ENCODE measurements at places on chromosomes 2 and 18. TPM values are rescaled to one million over a fixed set of nuclear protein-coding genes. Genes with fewer than 3 reads are reported as not detected.

- H3K36me3 ChIP-seq = no peaks in the 10 kb centered on the region
- H3K4me3 ChIP-seq = no peak overlapping the region
Measured at GRCh38 chr2:157920736-157921135, 44.6 kb upstream of the ACVR1 start.

DNA sequence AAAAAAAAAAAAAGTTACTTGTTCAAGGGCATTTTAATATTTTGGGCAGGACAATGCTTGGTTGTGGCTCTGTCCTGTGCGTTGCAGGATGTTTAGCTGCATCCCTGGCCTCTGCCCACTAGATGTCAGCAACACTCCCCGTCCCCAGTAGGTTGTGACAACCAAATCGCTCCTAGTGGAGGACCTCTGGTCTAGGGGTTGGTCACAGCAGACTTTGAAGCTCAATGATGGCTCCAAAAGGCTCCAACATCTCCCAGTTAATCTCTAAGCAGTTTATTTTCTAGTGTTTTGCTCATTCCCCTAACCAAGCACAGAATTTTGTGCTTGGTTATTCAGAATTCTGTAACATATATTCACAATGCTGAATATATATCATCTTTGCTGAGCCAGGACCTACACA is 67.0 kb downstream of the CHRNA1 start:
- no peaks in the 10 kb centered on the region for H3K27me3 ChIP-seq
- H3K4me3 ChIP-seq = no peak overlapping the region
- DNase-seq = peak; percentile 55
- no peak overlapping the region for H3K27ac ChIP-seq

DNA sequence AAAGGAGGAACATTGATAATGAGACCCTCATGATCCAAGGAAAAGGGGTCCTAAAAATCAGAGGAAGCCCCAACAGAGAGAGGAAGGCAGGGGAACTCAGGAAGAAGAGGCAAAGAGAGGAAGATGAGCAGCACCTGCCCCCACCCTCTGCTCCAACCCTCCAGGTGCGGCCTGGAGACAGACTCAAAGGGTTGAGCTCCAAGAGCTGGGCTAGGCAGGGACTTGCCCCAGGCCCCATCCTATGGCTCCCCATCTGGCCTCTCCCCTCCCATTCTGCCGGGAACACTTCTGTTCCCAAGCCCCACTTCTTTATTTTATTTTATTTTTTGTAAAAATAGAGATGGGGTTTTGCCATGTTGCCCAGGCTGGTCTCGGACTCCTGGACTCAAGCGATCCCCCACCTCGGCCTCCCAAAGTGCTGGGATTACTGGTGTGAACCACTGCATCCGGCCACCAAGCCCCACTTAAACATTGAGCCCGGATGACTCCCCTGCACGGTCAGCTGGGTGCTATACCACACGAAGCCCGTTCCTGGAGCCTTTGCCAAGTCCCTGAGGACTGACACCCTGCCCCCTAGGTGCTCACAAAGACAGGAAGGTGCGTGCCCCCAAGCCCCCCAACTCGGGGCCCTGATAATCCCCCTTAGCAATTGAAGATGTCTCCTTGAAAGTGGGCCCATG is 3.8 kb upstream of the GPR55 start:
- H3K4me3 ChIP-seq = no peak overlapping the region
- no peaks in the 10 kb centered on the region for H3K36me3 ChIP-seq
- H3K27ac ChIP-seq = no peak overlapping the region
- no peaks in the 10 kb centered on the region for H3K27me3 ChIP-seq
- no peaks in the 10 kb centered on the region for H3K4me1 ChIP-seq

DNA sequence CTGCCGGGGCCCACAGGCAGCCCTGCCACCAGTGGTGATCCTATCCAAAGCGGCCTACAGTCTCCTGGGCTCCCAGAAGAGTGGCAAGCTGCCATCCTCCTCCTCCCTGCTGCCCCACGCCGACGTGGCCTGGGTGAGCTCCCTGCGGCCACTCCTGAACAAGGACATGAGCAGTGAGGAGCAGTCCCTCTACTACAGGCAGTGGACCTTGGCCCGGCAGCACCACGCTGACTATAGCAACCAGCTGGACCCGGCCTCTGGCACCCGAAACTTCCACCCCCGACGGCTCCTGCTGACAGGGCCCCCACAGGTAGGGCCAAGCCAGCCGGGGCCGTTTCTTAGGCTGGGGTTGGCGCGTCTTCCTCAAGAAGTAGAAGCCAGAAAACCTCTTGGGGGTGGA is 100.5 kb downstream of the ESCO1 start:
- no peak overlapping the region for H3K4me3 ChIP-seq
- no peak for DNase-seq
- no peaks in the 10 kb centered on the region for H3K36me3 ChIP-seq
- H3K27me3 ChIP-seq = no peaks in the 10 kb centered on the region
- H3K27ac ChIP-seq = no peak overlapping the region

The MAP3K19 gene
- not detected for total RNA-seq

- DNase-seq = no peak
- peaks cover 9% of the 10 kb centered on the region for H3K4me1 ChIP-seq
- no peak overlapping the region for H3K4me3 ChIP-seq
- H3K27me3 ChIP-seq = no peaks in the 10 kb centered on the region
- no peaks in the 10 kb centered on the region for H3K36me3 ChIP-seq
- peak overlapping the region; percentile 74 for H3K27ac ChIP-seq
Measured at GRCh38 chr2:16649353-16650286, 16.0 kb downstream of the CYRIA start.

DNA sequence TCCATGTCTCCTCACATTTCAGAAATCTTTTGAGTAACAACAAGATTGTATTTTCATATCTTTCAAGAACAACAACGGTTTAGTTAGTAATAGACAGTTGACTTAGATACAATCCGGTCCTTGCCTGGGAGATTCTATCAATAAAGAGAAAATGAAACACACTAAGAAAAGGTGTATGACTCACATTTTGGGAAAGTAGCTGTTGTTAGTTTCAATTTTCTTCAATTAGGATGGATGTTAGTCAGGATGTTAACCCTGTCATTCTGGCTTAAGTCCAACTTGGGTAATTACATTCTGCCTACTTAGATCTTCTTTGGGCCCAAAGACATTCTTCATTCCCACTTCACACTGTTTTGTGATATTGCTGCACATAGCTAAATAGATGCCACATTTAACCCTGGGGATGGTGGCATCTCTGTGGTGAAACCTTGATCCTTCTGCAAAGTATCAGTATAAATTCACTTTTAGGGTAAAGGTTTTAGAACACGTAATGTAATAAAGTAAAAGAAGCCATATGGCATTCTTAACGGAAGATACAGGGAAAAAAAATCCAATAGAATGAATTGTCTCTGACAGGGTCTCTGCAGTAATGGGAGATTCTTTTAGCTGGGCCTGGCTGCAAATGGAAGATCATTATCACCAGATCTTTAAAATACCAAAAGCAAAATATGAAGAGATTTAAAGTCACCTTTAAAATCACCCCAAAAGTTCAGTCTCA is 365.5 kb downstream of the FIGN start:
- H3K36me3 ChIP-seq = no peaks in the 10 kb centered on the region
- no peak for DNase-seq
- no peaks in the 10 kb centered on the region for H3K4me1 ChIP-seq

The CDH19 gene
- total RNA-seq = 0.20 TPM

- DNase-seq = no peak
- no peaks in the 10 kb centered on the region for H3K4me1 ChIP-seq
- no peak overlapping the region for H3K27ac ChIP-seq
- no peaks in the 10 kb centered on the region for H3K27me3 ChIP-seq
- H3K36me3 ChIP-seq = no peaks in the 10 kb centered on the region
Measured at GRCh38 chr2:164103271-164103670, 367.5 kb upstream of the FIGN start.
